ENCODE measurements at places on chromosomes 16 and 17.
A peak's percentile ranks its signal among the peaks of the same experiment; 100 is the strongest.

DNA sequence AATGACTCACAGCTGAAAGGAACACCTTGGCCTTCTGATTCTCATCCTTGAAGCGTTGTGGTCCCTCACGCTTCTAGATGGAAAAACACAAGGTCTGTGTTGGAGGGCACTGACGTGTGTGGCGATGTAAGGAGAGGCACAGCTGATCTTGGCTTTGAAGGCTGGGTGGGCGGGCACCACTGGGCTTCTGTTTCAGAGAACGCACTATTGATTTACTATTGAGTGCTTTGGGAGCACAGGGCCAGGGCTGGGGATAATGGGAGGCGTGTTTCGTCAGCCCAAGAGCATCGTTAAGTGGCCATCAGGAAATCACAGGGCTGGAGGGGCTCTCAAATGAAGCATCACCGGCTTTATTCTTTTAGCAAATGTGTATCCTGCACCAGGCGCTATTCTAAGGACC lies 70.7 kb downstream of the CMIP start:
- DNase-seq, result no peak

- DNase-seq, result no peak
These were observed 8.5 kb upstream of the CES3 start for GRCh38 chr16:66952430-66953110.

DNA sequence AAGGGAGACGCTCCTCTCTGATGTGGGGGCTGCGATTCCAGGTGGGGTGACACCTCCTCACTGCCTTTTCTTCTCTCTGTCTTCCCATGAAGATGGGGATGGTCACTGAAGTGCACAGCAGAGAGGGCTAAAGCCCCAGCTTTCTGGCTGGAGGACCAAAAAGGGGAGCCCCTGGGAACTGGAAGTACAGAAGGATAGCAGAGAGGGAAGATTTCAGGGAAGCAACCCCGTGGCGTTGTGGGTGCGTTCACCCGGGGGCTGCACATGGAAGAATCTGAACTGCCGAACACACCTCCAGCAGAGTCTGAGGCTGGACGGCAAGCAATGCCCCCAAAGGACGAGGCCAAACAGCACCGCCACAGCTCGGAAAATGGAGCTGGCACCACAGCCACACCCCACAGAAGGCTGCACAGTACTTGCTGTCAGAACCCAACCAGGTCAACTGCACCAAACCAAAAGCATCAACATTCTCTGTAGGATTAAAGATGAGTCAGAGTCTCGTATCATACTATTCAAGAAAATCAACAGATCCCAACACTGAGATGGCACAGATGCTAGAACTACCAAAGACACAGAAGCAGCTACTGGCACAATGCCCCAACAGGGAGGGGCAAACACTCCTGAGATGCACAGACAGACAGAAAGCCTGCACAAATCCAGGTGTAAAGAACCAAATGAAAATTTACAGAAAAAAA lies 49.9 kb downstream of the MAP1LC3B start:
- no peak for DNase-seq

GRCh38 chr17:45906237-45906636 lies 11.9 kb downstream of the MAPT start:
- DNase-seq, result no peak

DNA sequence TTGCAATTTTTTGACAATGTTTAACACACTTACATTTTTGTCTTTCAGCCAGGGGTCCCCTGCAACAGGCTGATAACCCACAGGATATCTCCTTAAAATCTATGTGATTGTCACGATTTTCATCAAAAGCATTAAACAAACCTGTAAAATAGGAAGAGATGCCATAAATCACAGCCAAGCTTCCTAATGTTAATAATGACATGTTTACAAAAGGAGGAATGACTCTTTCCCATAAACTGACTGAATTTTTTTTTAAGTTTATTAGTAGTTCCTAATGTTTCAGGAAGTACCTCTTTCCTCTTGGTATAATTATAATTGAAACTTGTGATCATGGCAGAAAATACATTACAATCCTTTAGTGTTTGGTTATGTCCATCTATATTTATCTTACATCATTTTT lies 119.6 kb downstream of the CA4 start:
- DNase-seq, result no peak

GRCh38 chr16:49409121-49409520 lies 35.5 kb downstream of the C16orf78 start:
- no peak for DNase-seq

DNA sequence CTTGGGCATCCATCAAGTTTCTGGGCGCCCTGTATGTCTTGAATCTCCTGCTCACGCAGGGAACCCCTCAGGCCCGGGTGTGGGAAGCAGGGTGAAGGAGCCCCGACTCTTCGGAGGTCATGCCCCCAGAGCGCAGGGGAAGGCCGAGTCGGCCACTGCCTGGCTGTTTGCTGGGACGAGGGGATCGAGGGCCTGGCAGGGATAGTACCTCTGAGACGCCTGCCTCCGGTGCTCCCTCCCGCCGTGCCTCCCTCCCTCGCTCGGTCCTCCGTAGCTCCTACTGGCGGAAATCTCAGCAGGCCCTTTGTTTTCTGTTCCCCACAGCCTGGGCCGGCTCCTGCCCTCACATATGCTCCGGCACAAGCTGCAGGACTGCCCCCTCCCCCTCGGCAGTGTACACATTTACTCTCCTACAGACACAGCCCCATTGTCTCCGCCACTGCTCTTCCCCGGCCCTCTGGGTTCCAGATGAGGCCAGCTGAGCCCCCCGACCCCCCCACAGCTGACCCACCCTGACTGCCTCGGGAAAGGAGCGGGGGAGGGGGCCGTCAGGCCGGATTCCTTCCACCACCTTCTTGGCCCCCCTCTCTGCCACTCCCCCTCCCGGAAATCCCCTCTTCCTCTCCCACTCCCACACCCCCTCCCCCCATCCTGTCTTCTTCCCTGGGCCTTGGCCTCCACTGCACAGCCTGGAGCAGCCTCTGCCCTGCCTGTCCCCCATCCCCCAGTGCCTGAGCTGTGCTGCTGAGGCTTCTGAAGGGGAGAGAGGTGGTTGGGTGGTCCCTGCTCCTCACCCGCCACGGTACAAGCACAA lies 1.4 kb downstream of the TRAF4 start:
- DNase-seq, result no peak

DNA sequence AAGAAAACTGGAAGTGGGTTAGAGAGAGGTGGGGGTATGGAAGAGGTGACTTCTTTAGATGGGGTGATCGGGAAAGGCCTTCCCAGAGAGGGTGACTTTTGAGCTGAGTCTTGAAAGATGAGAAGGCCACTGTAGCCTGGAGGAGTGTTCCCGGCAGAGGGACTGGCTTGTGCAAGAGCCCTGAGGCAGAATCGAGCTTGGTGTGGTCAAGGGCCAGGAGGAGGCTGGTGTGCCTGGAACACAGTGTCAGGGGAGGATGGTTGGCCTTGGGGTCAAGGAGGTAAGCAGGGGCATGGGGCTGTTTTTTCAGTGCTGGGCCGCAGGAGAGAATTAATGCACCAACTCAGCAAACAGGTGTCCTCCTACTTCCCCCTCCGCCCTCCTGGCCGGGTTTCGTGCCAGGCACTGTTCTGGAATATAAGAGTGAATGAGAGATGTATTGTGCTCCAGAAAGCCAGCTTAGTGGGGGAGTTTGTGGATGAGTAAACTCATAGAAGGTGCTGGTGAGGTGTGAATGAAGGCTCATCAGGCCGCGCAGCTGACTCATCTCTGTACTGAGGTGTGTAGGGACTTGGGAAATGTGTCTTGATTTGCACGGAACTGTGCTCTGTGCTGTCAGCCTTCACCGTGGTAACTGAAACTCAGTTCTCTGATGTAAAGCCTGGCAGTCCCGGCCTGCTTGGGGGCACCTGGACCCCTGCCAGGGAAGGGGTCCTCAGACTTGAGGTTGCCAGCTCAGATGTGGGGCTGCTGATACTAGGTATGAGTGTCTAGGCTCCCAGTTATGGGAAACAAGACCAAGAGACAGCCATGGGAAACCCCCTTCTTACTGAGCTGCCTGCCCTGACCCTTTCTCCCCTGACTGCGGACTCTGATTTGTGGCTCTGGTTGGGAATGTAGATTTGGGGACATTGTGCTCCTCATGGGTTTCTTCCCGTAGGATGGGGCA lies 15.3 kb downstream of the KSR1 start:
- peak; percentile 59 for DNase-seq

- DNase-seq, result no peak
These were observed 18.3 kb downstream of the FANCA start for GRCh38 chr16:89798126-89798525.

- no peak for DNase-seq
These were observed at the start of gene ELMO3 for GRCh38 chr16:67199011-67199807. Gene ELMO3 (plus strand): TSS chr16:67199131. CDS start chr16:67199327, 196 bp downstream.

DNA sequence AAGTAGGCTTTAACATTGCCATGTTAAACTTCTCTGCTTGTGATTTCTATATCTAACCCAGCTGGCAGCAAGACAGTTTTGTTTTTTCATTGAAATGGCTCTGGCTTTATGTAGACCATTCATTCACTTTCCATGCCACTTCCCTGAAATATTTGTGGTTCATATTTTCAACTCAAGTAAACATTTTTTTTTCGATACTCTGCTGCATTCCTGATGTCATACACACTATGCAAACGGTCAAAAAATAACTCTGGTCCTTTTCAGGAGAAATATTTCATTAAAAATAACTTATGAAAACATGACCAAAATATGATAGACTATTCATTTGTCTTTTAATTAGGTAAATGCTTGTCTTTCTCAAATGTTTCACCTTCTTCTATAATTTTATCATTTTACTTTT lies 116.3 kb downstream of the USP22 start:
- DNase-seq, result no peak

DNA sequence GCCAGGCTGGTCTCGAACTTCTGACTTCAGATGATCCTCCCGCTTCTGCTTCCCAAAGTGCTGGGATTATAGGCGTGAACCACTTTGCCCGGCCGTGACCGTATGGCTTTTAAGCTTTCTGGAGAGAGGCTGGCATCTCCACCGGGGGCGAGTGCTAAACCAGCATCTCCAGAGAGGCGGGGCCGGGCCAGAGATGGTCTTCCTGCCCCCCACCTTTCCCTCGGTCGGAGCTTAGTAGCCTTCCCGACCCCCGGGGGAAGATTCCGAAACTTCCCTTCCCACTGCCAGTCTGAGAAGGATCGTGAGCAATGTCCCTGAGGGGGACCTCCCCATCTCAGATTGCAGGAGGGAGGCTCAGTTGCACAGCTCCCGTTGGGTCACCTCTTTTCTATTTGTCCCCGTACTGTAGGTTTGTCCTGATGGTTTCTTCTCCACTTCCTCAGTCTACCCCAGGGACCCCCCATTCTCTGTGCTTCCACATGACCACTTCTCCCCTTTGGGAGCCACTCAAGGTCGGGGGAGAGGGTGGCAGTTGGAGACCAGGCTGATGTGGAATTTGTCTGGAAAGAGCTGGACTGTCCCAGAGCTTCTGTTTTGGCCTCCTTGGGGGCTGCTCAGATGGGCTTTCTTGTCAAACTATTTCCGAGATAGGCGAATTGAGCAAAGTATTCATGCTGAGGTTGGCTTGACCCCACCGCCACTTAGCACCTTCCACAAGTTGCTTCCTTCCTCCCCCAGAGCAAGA lies 18.2 kb downstream of the IGF2BP1 start:
- no peak for DNase-seq

GRCh38 chr17:5500247-5500588 lies 13.9 kb downstream of the MIS12 start:
- DNase-seq, result no peak

DNA sequence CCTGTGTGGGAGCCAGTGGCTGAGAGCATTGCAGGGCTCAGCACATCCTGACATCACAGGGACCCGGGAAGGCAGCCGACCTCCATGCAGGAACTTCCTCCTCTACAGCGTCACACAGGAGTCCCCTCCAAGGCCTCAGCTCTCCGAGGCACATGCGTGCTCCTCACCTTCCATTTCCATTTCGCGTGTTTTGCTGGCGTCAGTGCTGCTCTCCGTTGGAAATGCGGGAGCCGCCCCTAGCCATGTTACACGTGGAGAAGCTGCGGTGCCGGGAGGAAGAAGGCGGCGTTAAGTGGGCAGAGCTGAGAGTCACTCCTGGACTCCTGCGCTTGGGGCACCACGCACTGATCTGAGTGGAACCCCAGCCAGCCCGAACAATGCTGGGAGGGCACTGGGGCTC lies 25.2 kb upstream of the CRISPLD2 start:
- DNase-seq, result no peak

GRCh38 chr17:1197781-1198490 lies 18.2 kb upstream of the ABR start:
- DNase-seq, result no peak

DNA sequence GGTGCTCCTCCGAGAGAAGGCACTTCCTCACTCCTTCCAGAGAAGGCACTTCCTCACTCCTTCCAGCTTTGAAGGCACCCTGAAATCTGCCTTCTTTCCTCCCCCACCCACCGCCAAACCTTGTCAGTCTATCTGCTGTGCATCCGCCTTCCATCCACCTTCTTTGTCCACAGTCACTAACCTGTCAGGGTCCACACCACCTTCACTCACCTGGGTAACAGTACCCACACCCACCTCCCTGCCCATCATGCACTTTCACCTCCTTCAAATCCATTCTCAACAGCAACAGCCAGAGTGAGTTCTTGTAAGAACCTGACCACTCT lies 5.2 kb downstream of the CCDC102A start:
- DNase-seq, result no peak

GRCh38 chr17:34758718-34759117 lies 179.3 kb downstream of the TMEM132E start:
- no peak for DNase-seq

DNA sequence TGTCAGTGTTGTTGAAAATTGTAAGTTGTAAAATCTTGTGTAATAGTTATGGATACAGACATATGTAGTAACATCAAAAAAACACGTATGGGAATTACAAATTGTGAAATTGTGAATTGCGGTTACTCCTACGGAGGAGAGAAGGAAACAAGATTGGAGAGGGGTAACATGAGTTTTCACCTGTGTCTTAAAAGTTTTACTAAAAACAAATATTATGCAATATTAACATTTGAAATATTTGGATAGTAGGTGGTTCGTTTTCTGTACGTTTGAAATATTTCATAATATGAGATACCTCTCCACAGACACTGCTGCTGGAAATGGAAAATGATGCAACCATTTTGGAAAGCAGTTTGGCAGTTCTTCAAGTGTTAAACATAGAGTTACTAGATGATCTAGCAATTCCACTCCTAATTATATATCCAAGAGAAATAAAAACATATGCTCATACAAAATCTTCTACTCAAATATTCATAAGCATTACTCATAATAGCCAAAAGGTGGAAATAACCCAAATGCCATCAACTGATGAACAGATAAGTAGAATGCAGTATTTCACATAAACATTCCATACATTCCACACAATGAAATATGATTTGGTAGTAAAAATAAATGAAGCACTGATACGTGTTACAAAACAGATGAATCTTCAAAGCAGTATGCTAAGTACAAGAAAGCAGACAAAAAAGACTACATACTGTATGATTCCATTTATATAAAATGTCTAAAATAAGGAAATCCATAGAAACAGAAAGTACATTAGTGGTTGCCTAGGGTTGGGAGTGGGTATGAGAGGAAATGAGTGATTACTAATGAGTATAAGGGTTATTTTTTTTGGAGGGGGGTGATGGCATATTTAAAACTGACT lies 40.7 kb upstream of the ABCA10 start:
- DNase-seq, result no peak
